Left ventricle myocardium inferior (tissue), 1 donor: ENCODE measurements at places on chromosomes 12 and 14.
A peak's percentile ranks its signal among the peaks of the same experiment; 100 is the strongest.

GRCh38 chr12:10466311-10466710, 13.1 kb upstream of the KLRC1 start:
- DNase-seq = no peak

DNA sequence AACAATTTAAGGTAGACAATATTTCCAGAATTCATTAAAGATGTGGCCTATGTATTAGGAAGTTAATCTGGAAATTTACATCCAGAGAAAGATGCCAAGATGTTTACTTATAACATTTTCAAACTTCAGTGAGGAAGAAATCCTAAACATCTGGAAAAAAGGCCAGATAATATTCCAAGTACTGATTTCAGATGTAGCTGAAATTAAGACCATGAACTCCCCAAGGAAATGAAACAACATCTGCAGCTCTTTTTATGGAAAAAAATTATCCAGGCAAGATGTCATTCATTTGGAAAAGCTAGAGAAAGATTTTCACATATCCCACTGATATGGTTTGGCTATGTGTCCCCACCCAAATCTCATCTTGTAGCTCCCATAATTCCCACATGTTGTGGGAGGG, 35.0 kb downstream of the GNG2 start:
- DNase-seq = no peak

- DNase-seq = no peak
Observed at GRCh38 chr12:122861587-122861970, 26.3 kb downstream of the HIP1R start.

DNA sequence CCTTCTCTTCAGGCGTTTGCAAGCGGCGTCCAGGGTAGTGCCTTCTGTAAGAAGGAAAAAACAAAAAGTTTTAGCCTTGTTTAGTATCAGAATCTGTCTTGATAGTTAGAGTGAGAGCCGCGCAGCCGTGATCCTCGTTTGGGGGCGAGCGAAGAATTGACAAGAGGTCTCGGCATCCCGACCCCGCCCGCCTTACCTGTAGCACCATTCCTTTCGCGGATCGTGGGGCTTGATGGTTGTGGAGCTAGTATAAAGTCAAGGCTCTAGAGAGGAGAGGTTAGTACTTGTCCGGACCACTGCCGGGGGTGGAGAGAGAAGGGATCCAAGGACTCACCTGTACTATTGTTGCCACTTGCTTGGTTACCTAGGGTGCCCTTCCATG, 494 bp downstream of the TMTC3 start:
- peak; percentile 26 for DNase-seq

DNA sequence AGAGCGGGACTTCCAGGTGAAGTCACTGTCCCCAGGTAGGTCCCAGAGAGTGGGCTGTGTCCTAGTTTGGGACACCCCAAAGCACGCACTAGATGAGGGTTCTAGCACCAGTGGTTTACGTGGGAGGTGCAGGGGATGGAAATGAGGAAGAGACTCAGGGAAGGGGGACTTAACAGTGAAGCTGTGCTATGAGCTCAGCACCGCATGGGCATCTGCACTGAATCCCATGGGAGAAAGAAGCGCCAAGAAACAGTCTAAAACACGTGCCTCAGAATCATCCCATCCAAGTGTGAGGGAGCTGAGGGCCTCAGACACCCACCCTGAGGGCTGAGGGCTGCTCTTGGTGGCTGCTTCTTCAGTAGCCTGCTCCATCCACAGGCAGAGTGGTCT, 71.5 kb upstream of the ZFP36L1 start:
- no peak for DNase-seq

GRCh38 chr12:107660861-107661415, 24.7 kb upstream of the PWP1 start:
- DNase-seq = no peak

GRCh38 chr12:115500872-115501271, 776.6 kb downstream of the MED13L start:
- DNase-seq = no peak

- no peak for DNase-seq
Observed at GRCh38 chr12:98788396-98788795, 143.3 kb downstream of the APAF1 start.

GRCh38 chr12:91178139-91178561, 4.5 kb downstream of the DCN start:
- DNase-seq = no peak

DNA sequence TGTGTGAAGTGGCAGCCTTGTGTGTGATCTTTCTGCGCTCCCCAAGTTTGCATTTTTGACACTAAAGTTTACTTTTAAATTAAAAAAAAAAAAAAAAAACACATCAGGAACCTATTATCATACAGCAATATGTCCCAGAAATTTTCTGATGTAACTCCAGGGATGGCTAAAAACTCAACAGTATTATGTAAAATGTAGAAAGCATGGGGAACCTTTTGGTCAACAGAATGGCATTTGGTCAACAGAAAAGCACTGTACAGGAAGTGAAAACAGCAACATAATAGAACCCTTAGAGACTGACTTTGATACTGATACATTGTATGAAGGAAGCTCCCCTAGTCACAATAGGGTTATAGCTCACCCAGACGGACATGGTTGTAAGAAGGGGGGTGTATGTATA, 224.3 kb downstream of the ITPR2 start:
- no peak for DNase-seq

DNA sequence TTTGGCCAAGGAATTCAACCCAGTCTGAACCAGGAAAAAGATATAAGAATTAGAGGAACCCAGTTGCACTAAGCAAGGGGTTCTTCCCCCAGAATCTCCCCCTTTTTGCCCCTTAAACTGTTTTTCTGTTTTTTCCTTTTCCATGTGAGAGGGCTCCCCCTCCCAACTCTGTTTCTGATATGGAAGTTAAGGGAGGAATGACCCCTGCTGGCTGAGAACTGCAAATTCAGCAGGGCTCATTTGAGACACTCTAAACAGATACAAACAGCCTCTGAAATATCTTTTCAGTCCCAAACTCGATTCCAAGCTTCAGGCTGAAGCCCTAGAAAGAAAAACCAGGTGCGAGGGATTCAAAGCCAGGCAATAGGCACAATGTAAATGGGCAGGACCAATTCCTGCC, 132.7 kb downstream of the SLC41A2 start:
- no peak for DNase-seq

- DNase-seq = no peak
Observed at GRCh38 chr14:53692451-53692850, 264.2 kb downstream of the BMP4 start.

- DNase-seq = no peak
Observed at GRCh38 chr12:22046968-22047390, 961 bp downstream of the CMAS start.

DNA sequence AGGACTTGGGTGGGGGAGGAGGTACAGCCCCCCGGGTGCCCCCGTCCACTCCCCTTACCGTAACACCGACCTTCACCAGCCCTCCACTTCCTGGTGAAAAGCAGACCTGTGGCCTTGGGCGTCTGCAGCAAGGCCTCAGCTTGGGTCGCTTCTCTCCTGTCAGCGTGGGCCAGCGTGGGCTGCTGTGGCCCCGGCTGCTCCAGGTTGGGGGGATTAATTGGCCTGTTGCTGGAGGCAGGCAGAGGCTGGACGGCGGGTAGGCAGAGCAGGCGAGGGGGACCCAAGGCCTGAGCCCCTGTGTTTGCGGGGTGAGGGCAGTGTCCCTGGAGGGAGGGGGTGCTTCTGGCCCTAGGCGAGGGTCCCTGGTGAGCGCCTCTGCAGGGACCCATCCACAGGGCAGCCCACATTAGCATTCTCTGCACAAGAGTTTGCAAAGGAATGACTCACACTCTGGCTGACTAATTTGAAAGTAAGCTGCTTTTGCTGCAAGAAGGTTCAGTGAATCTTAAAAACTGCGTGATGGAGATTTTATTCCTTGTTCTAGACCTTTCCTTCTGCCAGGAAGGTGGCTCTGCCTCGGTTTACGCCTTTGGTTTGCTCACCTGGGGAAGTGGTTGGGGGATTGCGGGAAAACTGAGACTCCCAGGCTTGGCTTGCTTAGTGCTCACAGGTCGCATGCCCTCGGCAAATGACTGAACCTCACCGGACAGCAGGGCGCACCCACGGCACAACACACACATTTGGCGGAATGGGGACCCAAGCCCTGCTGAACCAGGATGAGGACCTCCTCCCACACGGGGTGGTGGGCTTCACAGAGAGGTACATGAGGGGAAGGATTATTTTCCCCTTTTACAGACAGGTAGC, 37.9 kb upstream of the DLK1 start:
- DNase-seq = no peak

- no peak for DNase-seq
Observed at GRCh38 chr14:97196336-97196735, 399.2 kb downstream of the VRK1 start.

GRCh38 chr12:31715283-31715825, 13.5 kb downstream of the AMN1 start:
- no peak for DNase-seq

GRCh38 chr12:117583677-117584225, 222.3 kb upstream of the NOS1 start:
- no peak for DNase-seq

DNA sequence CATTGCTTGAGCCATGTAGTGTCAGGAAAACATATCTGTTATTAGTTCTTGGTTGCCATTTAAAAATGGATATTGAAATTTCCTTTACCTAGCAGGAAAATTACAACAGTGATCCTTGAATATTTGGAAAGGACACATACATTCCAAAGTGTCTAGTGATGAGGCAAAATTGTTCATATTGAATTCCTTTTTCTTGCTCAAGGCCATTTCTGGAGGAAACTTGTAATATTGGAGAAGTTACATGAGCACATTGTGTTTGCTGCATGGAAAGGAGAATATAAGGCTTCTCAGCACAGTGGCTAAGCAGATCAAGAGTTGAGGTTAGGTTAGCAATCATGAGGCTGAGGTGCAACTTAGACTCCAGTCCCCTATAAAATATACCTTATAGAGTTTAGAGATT, 121.9 kb downstream of the PDE3A start:
- no peak for DNase-seq

DNA sequence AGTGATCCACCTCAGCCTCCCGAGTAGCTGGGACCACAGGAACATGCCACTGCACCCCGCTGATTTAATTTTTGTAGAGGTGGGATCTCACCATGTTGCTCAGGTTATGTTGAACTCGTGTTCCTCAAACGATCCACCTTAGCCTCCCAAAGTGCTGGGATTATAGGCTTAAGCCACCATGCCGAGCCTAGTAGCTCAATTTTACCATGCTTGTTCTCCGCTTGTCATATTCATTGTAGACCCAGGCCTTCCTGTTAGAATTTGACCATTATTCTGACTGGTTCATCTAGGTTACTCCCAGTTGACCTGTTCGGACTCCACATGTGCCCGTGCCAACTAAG, 24.7 kb downstream of the TMBIM6 start:
- DNase-seq = no peak
